ENCODE measurements at places on chromosomes 4 and X.

GRCh38 chrX:110284159-110284558, 33.7 kb downstream of the AMMECR1 start:
- DNase-seq: no peak

DNA sequence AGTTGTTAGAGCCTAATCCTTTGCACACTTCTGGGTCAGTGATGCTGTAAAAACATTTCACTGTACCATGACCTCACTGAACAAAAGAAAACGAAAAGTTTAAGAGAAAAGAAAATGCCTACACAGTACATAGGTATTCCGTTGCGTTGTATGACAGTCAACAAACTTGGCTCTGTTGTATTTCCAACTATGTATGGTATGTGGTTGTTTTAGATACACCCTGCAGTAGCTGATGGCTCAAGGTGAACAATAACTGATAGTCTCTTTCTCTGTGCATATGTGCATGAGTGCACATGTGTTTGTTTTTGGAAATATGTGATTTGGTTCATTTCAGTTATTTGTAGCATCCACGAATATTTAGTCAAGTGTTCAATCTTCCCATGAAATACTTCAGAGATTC, 176.0 kb downstream of the BMPR1B start:
- DNase-seq: no peak

DNA sequence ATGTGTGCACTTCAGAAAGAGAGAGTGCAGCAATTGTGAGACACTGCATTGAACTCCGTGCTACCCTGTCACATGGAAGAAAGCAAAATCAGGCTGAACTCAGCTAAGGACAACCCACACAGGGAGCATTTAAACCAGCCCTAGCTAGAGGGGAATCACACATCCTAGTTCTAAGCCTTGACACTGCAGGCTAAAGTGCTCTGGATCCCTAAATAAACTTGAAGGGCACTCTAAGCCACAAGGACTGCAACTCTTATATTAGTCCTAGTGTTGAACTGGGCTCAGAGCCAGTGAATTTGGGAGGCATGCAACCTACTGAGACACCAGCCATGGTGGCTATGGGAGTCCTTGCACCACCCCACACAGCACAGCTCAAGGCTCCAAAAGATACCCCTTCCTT, 311.9 kb downstream of the OPHN1 start:
- no peak for DNase-seq

DNA sequence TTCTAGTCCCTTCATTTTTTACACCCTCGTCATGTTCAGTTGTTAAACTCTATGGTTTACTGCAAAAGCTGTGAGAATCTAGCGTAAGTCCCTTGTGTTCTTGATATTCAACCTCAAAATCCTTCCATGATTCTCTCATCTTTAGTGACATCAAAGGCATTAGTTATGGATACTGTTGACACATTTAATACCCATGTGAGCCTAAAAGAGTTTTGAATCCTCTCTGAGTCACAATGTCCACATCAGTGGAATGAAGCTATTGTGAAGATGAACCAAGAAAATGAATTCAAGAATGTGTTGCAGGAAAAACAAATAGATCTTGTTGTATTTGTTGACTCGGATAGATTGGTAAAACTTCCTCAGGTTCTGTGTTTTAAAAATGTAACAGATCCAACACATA, 394.7 kb upstream of the ATOH1 start:
- no peak for DNase-seq

DNA sequence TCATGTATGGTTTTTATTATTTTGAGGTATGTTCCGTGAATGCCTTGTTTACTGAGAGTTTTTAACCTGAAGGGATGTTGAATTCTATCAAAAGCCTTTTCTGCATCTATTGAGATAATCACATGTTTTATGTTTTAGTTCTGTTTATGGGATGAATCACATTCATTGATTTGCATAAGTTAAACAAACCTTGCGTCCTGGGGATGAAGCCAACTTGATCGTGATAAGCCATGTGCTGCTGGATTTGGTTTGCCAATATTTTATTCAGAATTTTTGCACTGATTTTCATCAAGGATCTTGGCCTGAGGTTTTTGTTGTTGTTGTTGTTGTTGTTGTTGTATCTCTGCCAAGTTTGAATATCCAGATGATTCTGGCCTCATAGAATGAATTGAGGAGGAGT, 43.8 kb downstream of the CDX4 start:
- DNase-seq: no peak

DNA sequence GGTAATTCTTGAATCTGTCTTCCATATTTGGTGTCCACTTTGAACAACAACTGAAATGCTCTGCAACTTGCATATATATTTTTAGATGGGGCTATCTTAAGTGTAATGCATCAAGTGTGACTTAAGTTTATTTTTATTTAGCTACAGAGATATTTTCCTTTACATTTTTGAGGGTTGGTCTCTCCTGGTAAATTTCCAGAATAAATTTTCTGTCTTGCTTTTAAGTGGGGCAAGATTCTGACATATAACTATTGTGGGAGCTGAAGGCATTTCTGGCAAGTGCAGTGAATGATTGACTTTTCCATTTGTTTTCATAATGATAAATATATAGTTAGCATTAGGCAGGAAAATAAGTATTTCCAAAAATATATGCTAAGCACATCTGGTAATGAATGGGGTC, 18.8 kb downstream of the UNC5C start:
- no peak for DNase-seq

GRCh38 chrX:10482261-10482660, 138.1 kb downstream of the MID1 start:
- DNase-seq: no peak

- no peak for DNase-seq
Measured at GRCh38 chr4:183455431-183456195, 11.2 kb downstream of the CDKN2AIP start.

- no peak for DNase-seq
Measured at GRCh38 chr4:15385928-15386327, 41.9 kb upstream of the C1QTNF7 start.

GRCh38 chrX:75522565-75523431, at the start of gene ZDHHC15:
ZDHHC15 (minus strand) TSS chrX:75523037; CDS start chrX:75523024, 13 bp downstream.
- peak; percentile 45 for DNase-seq

- no peak for DNase-seq
Measured at GRCh38 chrX:135347381-135348016, 38.2 kb downstream of the ETDC start.

GRCh38 chrX:69046996-69047490, 118.2 kb downstream of the PJA1 start:
- no peak for DNase-seq

DNA sequence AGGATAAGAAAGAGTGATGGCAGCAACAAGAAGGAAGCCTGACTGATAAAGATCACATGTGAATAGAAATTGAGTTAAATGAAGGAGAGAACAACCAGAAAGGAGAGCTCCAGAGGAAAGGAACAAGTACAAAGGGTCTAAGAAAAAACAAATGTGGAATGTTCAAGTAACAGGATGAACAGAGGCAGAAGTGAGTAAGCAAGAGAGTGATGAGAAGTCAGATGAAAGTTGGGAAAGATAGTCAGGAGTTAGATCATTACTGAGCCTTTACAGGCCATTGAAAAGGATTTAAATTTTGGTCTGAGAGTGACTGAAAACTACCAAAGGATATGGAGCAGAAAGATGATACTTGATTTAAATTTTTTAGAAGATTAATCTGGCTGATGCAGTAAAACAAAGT, 38.1 kb downstream of the NFXL1 start:
- no peak for DNase-seq

DNA sequence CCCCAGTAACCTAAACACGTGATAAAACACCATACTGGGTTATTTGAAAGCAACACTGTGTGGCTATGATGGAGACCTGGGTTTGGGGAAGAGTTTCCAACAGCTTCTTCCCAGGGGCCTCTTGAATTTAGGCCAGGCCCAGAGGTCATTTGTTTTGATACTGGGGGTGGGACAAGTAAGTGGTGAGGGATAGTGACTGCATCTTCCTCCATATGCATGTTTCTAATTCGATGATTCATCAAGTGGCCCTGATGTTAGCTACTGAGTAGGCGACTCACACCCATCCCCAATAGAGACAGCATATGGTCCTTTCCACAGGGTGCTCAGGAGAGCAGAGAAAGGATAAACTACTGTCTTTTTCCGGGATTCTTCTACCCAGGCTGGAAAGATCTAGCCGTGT, 2.7 kb downstream of the NDP start:
- DNase-seq: no peak

DNA sequence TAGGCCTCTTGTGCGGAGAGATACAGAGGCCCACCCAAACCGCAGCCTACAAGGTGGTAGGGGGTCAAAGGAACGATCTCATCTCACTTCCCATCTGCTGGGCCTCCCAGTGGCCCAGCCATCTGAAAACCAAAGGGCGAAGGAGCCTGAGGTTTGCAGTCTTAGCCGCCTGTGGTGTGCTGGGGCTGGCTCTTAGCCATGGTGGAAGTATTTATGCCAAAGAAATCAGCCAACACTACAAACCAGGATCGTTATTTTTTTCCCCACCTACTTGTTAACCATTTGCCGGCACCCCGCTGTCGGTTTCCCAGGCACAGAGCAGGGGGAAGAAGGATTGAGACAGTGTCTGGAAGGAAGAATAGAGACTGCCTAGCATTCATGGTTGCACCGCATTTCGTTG, 30.9 kb upstream of the CDKL5 start:
- no peak for DNase-seq

DNA sequence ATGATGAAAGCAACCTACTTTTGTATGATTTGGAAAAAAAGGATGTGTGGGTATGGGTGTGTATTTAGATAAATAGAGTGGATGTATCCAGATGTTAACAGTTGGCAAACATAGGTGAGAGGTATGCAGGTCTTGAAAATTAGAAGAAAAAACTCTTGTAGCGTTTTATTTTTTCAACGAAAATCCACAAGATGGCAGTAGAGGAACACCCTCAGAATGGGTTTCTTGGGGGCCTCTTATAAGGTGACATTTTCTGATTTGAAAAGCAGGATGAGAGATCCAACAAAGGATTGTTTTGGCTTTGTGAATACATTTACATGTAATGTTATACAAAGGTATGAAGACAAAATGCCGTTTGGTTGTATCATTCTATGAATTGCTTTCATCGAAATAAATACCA, 68.3 kb downstream of the FMR1NB start:
- no peak for DNase-seq

DNA sequence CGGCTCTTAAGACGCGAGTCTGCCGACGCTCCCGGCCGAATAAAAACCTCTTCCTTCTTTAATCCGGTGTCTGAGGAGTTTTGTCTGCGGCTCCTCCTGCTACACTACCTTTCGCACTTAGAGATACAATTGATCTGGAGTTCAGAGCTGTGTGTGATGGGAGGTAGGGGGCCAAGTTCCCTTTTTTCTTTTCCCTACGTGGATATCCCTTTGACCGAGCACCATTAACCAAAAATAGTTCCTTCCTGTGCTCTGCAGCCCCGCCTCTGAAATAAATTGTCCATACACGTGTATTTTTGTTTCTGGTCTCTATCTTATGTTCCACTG, 555 bp upstream of the PGM2 start:
- no peak for DNase-seq

GRCh38 chr4:138677212-138677611, 338.4 kb upstream of the NOCT start:
- no peak for DNase-seq

DNA sequence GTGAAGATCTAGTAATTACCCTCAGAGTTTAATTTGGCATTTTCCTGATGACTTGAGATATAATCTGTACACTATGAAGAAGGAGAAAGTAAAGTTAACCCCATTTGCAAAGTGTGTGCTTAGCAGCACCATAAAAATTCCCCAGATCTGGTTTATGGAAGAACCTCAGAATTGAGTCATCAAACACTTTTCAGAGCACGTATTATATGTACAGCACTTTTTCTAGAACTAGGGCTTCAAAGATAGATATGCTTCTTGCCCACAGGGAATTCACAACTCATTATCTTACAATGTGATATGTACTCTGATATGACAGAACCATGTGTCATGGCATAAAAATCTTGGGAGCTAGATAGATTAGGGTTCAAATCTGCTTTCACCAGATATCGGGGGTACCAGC, 150.9 kb downstream of the SLC10A7 start:
- DNase-seq: no peak

DNA sequence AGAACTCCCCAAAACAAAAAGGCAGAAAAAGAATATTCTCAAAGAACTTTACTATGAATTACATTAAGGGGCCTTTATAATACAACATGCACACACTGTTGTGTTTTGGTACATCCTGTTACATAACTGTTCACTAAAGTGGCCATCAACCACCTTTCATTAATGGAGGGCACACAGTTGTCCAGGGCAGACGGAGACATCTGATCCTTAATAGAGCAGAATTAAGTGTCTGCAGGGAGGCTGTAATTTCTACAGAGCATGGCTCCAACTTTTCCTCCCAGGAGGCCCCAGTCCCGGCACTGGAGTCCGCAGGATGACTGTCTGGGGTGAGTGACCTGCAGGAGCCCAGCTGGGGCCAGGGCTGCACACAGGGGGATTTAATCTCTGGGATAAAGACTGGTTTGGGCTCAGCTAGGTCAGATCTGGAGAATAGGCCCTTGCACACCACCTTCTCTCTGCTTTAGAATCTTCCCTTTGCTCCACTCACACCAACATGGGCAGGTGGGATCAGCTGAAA, 233.4 kb downstream of the MAML3 start:
- DNase-seq: no peak

DNA sequence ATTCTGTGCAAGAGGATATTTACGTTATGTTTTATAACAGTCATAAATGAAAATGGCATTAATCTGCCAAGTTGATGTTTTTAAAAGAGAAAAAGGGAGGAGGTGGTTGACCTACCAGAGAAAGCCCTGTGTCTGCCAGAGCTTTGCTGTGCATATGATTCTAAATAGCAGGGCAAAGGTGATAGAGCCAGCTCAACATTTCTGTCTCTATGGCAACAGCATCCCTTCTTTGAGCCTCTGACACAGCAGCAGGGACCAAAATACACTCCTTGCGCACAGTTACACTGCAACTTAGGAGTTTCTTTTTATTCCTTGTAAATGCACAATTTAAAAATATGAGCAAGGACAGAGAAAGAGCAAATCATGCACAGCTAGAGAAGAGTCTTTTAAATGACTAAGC, 133.3 kb upstream of the RAI2 start:
- no peak for DNase-seq

GRCh38 chr4:147822128-147822527, 90.2 kb downstream of the ARHGAP10 start:
- DNase-seq: no peak

- no peak for DNase-seq
Measured at GRCh38 chrX:123834116-123834515, 25.7 kb upstream of the XIAP start.

DNA sequence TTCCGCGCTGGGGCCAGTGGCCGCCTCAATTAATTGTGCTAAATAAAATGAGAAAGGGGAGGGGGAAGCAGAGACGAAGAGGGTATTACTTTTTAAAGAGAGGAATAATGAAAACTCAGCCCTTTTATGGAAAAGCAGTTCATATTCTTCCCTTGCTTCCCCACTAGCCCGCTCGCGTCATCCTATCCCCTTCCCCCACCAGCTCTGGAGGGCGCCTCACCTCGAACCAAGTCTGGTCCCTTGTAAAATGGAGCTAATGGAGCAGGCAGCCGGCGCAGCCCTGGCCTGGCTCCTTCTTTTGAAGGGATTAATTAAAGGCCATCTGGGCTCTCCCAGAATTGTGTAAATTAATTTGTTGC, 511 bp upstream of the NKX6-1 start:
- no peak for DNase-seq

GRCh38 chr4:113564493-113564892, 197.0 kb downstream of the CAMK2D start:
- no peak for DNase-seq

GRCh38 chr4:143668930-143669552, 31.4 kb downstream of the FREM3 start:
- DNase-seq: no peak

GRCh38 chrX:69988955-69989394, 60.8 kb downstream of the AWAT2 start:
- DNase-seq: no peak

Measured in activated CD4-positive, alpha-beta T cell treated with anti-CD3 and anti-CD28 coated beads, Interleukin-2, amount 50 U/mL, for 1 hour (primary cell).